ENCODE measurements at places on chromosomes 12 and 14. TPM values are rescaled to one million over a fixed set of nuclear protein-coding genes. Genes with fewer than 3 reads are reported as not detected.
A peak's percentile ranks its signal among the peaks of the same experiment; 100 is the strongest.

TSPAN19 gene
- not detected for total RNA-seq

DAO gene
- not detected for total RNA-seq

NRL gene
- total RNA-seq, result 2.3 TPM

DNA sequence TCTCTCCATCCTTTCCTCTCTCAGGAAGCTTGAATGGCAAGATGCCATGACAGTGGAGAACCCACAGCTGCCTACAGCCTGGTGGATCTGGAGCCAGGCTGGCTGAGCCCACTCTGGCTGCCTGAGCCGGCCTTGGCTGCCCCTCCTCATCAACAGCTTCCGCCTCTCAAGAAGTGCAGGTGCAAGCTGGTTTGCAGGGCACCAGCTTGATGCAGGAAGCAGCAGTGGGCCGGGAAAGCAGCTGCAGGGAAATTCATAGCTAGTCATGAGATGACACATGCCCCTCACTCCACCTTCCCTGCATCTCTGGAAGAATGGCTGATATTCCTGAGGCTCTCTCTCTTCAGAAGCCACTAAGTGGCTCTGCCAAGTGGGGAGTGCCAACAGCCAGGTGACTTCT is 289.1 kb downstream of the RPS29 start:
- H3K36me3 ChIP-seq, result no peaks in the 10 kb centered on the region
- H3K4me3 ChIP-seq, result no peak overlapping the region
- no peaks in the 10 kb centered on the region for H3K27me3 ChIP-seq
- H3K27ac ChIP-seq, result no peak overlapping the region

GRCh38 chr12:11650286-11651281 is 1.1 kb downstream of the ETV6 start:
- no peaks in the 10 kb centered on the region for H3K27me3 ChIP-seq
- H3K4me3 ChIP-seq, result peak overlapping the region; percentile 79
- peaks cover 7% of the 10 kb centered on the region for H3K4me1 ChIP-seq
- H3K27ac ChIP-seq, result peak overlapping the region; percentile 87
- no peaks in the 10 kb centered on the region for H3K36me3 ChIP-seq

DNA sequence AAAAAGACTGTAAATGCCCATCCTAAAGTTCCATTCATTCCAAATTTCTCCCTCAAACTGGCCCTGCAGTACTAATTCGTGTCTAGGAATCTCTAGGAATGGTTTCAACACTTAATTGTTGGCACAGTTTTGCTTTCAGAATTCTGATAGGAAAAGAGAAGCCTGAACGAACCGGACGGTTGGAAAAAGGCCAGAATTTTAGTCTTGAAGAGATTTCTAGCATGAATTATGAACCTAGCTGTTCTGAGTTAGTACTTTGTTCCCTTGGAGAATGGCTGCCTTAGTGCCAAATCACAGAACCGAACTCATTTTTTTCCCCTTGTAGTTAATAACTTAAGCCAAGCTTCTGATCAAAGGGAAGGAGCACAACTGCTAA is 262.6 kb downstream of the ADAMTS20 start:
- peaks cover 11% of the 10 kb centered on the region for H3K4me1 ChIP-seq
- no peak overlapping the region for H3K4me3 ChIP-seq
- no peak overlapping the region for H3K27ac ChIP-seq
- DNase-seq, result no peak
- H3K27me3 ChIP-seq, result no peaks in the 10 kb centered on the region
- no peaks in the 10 kb centered on the region for H3K36me3 ChIP-seq

- H3K27me3 ChIP-seq, result no peaks in the 10 kb centered on the region
- no peak overlapping the region for H3K27ac ChIP-seq
- no peaks in the 10 kb centered on the region for H3K4me1 ChIP-seq
- DNase-seq, result no peak
Measured at GRCh38 chr12:4787965-4788364, 67.8 kb downstream of the GALNT8 start.

DNA sequence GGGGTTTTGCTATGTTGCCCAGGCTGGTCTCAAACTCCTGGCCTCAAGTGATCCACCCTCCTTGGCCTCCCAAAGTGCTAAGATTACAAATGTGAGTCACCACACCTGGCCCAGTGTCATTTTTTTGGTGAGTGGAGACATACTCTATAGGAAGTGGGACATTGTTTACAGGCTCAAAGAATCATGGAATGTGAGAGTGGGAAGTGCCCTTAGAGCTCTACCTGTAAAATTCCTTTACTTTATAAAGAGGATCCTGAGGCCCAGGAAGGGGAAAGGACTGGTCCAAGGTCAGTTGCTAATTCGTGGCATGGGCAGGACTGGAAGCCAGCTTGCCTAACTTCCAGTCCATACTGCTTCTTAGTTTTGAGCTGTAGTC is 8.7 kb upstream of the ADCK1 start:
- H3K27ac ChIP-seq, result no peak overlapping the region
- peaks cover 33% of the 10 kb centered on the region for H3K4me1 ChIP-seq
- no peak overlapping the region for H3K4me3 ChIP-seq
- DNase-seq, result no peak

DNA sequence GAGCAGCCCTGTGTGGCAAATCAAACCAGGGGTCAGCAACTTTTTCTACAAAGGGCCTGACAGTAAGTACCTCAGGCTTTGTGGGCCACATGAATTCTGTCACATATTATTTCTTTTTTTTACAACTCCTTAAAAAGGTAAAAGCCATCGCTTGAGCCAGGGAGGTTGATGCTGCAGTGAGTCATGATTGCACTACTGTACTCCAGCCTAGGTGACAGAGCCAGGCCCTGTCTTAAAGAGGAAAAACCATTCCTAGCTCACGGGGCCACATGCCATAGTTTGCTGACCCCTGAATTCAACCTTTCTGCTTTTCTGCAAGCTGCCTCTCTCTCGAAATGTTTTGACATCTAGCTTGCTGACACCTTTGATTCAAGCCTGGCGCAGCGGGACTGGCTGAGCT is 55.1 kb upstream of the CORO1C start:
- DNase-seq, result no peak
- H3K27me3 ChIP-seq, result no peaks in the 10 kb centered on the region
- no peaks in the 10 kb centered on the region for H3K36me3 ChIP-seq
- no peaks in the 10 kb centered on the region for H3K4me1 ChIP-seq

DNA sequence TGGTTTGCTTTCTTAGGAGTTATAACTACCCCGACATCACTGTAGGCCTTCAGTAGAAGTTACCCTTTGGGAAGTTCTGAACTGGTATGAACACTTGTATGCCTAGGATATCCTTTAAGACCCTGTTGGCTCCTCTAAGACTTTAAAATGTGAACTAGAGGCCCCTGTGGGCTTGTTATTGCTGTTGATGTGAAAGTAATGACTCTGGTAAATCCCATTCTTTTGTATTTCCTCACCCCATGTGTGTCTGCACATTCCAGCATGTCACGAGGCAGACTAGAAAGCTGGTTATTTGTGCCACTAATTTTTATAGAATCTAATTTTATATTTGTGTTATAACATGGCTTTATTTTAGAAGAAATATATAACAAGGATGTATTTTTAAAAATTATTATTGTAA is 48.9 kb downstream of the SERPINA10 start:
- H3K36me3 ChIP-seq, result no peaks in the 10 kb centered on the region
- no peaks in the 10 kb centered on the region for H3K4me1 ChIP-seq

GRCh38 chr12:10362325-10362724 is 27.5 kb downstream of the KLRK1 start:
- H3K27ac ChIP-seq, result peak overlapping the region; percentile 23
- no peaks in the 10 kb centered on the region for H3K27me3 ChIP-seq
- DNase-seq, result no peak
- H3K4me3 ChIP-seq, result no peak overlapping the region

DNA sequence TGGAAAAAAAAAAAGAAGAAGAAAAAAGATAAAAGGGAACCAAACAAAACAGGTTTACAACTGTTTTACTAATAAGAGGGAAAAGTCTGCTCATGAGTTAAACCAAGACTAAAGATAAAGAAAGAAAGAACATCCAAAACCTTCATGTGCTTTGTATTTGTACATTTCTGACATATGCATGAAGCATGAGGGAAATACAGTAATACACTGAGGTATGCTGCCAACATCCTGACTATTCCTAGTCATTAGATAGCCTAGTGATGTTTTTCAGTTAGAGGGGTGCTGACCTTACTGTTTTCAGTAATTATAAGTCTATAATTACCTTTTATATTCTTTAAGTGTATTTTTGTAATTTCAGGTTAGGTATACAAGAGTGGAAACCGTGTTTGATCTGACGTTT is 793.3 kb downstream of the DIO2 start:
- no peaks in the 10 kb centered on the region for H3K27me3 ChIP-seq
- H3K4me3 ChIP-seq, result no peak overlapping the region
- no peaks in the 10 kb centered on the region for H3K36me3 ChIP-seq
- H3K4me1 ChIP-seq, result peaks cover 33% of the 10 kb centered on the region
